ENCODE measurements at places on chromosomes 7 and 10.

- peak; percentile 46 for DNase-seq
Observed at GRCh38 chr10:122911889-122912484, 1.6 kb downstream of the FAM24A start.

DNA sequence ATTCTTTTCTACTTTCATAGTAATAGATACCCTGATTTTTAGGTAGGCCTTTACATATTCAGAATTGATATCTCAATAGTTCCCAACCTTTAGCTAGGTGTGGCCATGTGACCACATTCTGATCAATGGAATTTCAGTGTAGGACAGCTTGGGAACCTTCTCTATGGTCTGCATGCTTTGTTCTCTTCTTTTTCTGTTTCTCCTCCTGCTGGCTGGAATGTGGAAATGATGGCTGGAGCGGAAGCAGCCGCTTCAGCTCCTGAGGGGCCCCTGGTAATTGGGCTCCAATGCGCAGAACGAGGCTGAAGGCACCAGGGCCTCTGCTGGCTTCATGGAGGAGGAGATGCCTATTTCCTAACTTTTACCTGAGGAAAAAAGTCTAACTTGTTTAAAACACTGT, 152.6 kb downstream of the ZMYND11 start:
- DNase-seq, result no peak

- no peak for DNase-seq
Observed at GRCh38 chr7:45456747-45457524, 117.2 kb upstream of the ADCY1 start.

GRCh38 chr10:124083740-124084397, 9.5 kb downstream of the CHST15 start:
- DNase-seq, result no peak

DNA sequence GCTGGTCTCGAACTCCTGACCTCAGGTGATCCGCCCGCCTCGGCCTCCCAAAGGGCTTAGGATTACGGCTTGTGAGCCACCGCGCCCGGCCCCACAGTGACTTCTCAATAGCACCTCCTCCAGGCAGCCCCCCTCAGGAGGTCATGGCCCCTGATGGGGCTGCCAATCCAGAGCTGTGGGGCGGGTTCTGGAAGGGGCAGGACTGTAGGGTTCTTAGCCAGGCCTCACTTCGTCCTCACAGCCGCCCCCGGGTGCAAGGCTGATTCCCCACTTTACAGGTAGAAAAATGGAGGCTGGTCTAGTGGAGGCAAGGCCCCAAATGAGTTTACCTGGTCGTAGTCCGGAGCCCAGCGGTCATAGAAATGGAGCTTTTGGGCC, 638 bp downstream of the METTL27 start:
- no peak for DNase-seq

DNA sequence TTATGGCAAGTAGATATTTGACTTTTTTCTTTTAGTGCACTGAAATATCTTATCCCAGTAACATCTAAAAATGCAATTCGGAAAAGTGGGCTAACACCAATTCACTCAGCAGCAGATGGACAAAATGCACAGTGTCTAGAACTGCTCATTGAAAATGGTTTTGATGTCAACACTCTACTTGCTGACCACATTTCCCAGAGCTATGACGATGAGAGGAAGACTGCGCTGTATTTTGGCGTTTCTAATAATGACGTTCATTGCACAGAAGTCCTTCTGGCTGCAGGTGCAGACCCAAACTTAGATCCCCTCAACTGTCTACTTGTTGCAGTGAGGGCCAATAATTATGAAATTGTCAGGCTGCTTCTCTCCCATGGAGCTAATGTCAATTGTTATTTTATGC, 26.8 kb upstream of the LMOD2 start:
- no peak for DNase-seq

GRCh38 chr7:22008087-22008486, 62.4 kb upstream of the CDCA7L start:
- no peak for DNase-seq

GRCh38 chr10:98488669-98489430, 42.1 kb upstream of the HPS1 start:
- DNase-seq, result no peak

DNA sequence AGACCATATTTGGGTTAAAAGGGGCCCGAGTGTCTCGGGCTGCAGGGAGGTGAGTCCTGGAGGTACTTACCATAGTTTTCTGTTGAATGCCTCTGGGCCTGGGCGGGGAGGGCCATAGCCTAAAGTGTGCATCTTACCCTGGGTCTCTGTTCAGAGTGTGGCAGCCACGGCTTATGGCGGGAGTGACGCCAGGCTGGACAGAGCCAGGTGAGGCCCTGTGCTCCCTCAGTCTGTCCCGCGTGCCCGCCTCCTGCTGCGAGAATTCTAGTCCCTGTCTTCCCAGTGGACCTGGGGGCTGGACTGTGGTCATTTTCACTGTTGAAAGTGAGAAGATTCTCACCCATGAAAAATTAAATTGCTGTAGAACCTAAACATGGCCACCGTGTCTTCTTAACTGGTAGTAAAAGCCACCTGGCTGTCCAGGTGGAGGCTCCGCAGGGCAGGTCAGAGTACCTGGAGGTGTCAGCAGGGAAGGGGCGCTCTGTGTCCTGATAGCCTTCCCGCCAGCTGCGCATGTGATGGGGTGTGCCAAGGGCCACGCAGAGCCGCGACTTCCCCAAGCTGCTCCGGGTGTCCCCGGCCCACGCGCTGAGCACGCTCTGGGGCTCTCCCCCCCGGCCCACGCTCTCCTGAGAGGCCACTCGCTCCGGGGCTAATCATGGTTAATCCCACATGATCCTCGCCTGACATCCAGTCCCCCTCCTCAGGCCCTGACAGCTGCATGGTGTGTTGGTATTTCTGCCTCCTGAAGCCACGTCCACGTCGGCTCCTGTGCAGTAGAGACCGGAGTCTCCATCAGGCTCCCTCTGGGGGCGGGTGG, 20.3 kb downstream of the INPP5A start:
- DNase-seq, result no peak

DNA sequence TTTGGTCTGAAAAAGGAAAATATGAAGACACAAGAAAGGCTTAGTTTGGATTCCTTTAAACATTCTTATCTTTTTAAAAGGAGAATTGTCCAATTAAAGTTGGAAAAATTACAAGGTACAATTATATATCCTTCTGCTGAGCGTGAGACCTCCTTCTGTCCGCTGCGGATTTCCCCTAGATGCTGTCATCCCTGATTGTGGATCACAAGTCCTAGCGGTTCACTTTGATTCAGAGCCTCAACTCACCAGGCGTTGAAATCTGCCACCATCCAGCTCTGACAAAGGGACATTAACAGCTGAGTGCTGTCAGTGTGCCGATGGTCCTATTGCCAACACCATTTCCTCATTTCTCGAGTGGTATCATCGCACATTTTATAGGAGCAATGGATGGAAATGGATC, 73.1 kb upstream of the PTER start:
- no peak for DNase-seq

GRCh38 chr10:117259279-117259678, 18.4 kb downstream of the SLC18A2 start:
- no peak for DNase-seq

GRCh38 chr7:47945261-47946015, 2.8 kb downstream of the PKD1L1 start:
- DNase-seq, result peak; percentile 44

Measured in activated T-helper 1 cell treated with anti-CD3 and anti-CD28 coated beads, Interleukin-12 subunit alpha, Interleukin-12 subunit beta, Interleukin-2, Interleukin-4 antibody, amounts not matched to agents 30 ng/mL and 10 ng/mL and 1 ng/mL, durations not matched to agents 14 hours and 24 hours and 36 hours (primary cell).